ENCODE measurements at places on chromosomes 16 and 17. TPM values are rescaled to one million over a fixed set of nuclear protein-coding genes. Genes with fewer than 3 reads are reported as not detected.
A peak's percentile ranks its signal among the peaks of the same experiment; 100 is the strongest.

- DNase-seq: peak; percentile 7
Measured at GRCh38 chr16:27829975-27830374, 233.5 kb downstream of the GSG1L start.

- DNase-seq: no peak
Measured at GRCh38 chr16:14492614-14493013, 137.4 kb downstream of the PARN start.

DNA sequence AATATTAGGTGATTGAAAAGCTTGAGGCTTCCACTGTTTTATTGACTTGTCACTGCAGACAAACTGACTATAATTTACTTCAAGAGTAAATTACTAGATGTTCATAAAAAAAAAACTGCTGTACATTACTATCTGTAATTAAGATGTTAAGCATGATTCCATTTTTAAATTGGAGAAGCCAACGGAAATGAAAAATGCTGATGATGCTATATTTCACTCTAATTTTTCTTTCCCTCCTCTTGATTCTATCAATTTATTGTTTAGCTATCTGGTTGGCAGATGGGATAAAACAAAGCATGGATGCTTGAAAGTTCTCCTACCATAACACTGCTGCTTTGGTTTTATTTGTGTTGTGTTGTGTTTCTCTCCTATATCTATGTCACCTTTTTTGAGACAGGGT is 41.0 kb downstream of the MAF start:
- DNase-seq: no peak

- DNase-seq: no peak
Measured at GRCh38 chr16:79177018-79177417, 423.5 kb downstream of the MAF start.

DNA sequence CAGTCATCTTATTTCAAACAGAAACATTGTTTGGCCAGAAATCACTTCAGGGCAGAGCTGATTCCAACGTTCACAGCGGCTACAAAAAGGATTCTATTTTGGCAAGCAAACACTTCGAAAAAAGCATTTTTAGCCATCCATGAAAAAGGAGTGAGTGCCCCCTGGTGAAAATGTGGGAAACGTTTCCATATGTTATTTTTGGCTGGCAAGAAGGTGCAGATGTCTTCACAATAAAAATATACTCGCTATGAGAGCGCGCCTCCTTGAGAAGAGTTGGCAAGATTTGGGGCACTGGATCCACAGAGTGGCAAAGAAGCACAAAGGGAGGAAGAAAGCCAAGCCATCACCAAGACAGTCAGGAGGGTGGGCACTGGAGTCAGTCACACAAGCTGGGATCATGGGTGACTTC is 191.1 kb downstream of the CHD9NB start:
- no peak for DNase-seq

- DNase-seq: no peak
Measured at GRCh38 chr17:17813055-17813724, 23.6 kb downstream of the SREBF1 start.

DNA sequence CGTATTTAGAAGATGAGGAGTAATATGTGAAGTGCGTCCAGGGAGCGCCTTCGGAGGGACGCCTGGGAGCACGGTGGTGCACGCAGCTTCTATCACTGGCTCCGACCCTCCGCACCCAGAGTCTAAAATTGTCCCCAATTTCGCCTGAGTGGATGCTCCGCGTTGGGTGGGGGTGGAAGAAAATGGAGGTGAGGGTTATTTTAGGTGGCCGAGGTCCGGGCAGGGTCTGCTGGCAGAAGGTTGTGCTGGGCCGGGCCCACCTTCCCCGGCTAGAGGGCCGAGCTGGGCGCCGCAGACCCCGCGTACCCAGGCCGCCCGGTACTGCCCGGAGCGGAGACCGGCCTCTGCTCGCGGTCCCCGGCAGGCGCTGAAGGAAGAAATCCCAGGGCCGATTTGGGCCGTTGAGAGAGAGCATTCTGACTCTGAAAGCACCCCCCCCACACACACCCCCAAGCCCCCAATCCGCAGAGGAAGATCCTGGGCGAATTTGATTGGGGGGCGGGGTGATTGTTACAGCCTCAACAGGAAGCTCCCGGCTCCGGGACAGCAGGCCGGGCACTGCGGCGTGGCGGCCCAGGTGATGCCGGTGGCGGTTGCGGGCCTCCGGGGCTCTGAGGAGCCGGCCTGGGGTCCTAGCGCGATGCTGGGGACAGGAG is 3.0 kb downstream of the BAHCC1 start:
- no peak for DNase-seq

- no peak for DNase-seq
Measured at GRCh38 chr17:21289902-21290571, 5.5 kb downstream of the MAP2K3 start.

GRCh38 chr17:40485851-40486521 is 15.4 kb downstream of the TNS4 start:
- no peak for DNase-seq

- DNase-seq: no peak
Measured at GRCh38 chr16:3259836-3260235, 3.4 kb upstream of the MEFV start.

Gene CMTM2
- total RNA-seq: 8.8 TPM

Gene SLC12A3
- total RNA-seq: 0.42 TPM

Gene GPR142
- total RNA-seq: 2.2 TPM
